NCI-H774 (cell line): ENCODE measurements at places on chromosomes 16 and 17.

GRCh38 chr16:49534901-49535610, 161.5 kb downstream of the C16orf78 start:
- no peak for DNase-seq

GRCh38 chr16:1942047-1942809, 771 bp downstream of the MSRB1 start:
- DNase-seq = no peak

DNA sequence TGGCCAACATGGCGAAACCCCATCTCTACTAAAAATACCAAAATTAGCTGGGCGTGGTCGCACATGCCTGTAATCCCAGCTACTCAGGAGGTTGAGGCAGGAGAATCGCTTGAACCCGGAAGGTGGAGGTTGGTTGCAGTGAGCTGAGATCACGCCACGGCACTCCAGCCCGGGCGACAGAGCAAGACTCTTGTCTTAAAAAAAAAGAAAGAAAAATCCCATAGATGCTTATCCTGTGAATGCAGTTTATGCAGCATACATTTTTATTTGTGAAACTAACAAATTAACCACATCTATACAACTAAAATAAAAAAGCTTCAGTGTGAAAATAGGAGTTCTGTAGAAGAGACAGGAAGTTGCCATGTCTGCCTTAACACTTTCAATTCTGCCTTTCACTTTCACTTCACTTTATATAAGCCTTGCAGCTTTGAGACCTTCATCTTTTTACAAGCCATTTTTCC, 7.1 kb downstream of the IGSF6 start:
- DNase-seq = no peak

DNA sequence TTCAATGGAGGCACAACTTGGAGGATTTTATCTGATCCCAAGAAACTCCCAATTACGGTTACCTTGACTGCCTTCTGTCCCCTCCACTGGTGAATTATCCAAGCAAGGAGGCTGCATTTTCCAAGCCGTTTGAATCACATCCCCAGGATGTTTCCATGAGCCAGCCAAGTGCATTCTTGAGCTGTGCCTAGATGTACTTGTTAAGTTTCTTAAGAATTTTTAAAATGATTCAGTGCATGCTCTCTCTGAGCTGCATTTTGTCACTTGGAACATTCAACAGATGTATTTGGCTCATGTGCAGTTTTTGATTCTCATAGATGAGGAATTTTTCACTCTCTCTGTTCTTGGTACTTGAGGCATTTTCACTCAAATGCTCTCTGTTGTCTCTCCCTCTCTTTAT, 202.6 kb upstream of the MYOCD start:
- no peak for DNase-seq
